Eye (tissue), 1 donor: ENCODE measurements at places on chromosomes 3 and 15.

- DNase-seq = peak; percentile 5
Observed at GRCh38 chr3:197362081-197362480, 63.7 kb upstream of the DLG1 start.

- no peak for DNase-seq
Observed at GRCh38 chr15:75164625-75165350, 36.9 kb upstream of the C15orf39 start.

DNA sequence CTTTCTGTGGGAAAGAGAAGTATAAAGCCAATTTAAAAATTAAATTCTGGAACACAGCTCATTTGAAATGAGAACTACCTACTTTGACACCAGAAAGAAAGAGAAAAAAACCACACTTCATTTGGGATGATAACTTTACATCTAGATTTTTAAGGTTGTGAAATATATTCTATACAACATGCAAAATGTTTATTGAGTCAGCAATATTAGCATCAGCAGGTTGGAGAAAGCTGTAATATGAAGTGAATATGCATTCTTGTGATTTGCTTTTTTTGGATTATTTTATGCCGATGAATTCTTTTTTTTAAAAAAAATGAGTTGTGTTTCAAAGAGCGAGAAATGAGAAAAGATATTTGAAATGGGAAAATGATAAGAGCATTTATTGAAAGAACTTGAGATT lies 307.0 kb upstream of the DPPA4 start:
- DNase-seq = no peak

GRCh38 chr3:55364421-55364820 lies 122.7 kb downstream of the WNT5A start:
- DNase-seq = no peak

DNA sequence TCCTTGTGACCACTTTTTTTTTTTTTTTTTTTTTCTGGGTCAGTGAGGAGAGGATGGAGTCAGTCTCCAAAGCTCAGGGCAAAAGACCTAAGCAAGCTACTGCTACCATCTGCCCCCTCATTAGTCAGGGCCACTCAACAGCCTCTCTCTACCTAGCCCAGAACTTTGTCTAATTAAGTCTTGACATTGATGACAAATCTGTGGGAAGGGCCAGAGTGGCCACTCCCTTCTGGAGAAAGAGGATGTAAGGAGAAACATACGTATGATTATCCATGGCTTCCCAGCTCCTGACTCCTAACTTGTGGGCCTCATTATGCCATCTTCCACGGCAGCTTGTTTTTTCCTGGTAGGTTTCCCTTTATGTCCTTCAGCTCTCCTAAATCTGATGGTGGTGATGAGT lies 37.9 kb downstream of the NR1I2 start:
- no peak for DNase-seq

DNA sequence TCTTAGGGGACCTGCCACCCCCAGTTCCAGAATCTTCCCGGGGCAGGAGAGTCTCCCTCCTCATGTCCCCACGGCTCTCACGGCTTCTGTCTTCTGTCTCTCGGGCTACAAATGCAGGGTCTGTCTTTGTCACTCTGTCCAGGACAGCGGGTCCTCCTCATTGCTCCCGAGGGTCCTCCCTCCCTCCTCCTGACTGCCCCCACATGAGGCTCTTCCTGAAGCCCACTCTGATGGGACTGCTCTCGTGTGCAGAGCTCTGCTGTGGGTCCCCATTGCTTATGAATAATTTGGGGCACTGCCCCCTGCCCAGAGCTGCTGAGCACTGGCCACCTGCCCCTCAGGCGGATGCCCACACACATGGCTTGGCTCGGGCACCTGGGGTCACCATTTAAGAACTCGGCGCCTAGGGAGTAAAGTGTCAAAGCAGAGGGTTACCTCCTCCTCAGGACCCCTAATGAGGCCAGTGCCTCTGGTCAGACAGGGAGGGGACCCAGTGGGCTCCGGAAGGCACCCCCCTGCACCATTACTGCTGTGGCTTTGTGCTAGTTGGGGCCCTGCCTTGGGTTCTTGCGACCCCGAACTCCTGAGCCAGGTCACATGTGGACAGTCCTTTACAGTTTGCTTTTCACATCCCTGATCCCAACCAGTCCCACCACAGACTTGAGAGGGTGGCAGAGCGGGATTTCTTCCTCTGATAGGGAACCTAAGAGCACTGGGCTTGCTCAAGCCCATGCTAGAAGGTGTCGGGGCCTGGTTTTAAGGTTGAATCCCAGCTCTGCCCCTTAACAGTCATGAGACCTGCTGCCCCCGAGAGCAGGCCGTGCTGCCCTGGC lies 22.1 kb downstream of the HDAC11 start:
- DNase-seq = no peak
